Activated naive CD4-positive, alpha-beta T cell treated with anti-CD3 and anti-CD28 coated beads for 36 hours (primary cell): ENCODE measurements at places on chromosomes 6 and 20.

- no peak for DNase-seq
Measured at GRCh38 chr6:36139431-36139830, 9.1 kb downstream of the MAPK13 start.

DNA sequence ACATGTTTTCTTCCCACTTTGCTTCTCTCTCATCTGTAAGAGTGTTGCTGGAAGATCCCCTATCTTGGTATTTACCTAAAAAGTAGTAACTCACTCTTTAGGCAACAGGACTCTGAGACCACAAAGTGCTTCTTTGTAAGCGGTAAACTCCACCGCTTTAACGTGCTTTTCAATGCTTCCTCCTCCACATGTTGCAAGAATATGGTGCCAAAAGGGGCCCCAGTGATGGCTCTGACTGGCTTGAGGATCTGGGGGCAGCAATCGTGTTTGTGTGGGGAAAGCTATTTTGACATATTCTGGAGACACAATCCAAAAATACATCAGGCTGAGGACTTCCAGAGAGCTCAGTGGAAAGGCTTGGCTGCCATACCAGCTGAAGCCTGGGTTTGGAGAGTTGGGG, 12.4 kb upstream of the CPNE5 start:
- no peak for DNase-seq

- no peak for DNase-seq
Measured at GRCh38 chr6:88133718-88134117, 32.4 kb downstream of the CNR1 start.

DNA sequence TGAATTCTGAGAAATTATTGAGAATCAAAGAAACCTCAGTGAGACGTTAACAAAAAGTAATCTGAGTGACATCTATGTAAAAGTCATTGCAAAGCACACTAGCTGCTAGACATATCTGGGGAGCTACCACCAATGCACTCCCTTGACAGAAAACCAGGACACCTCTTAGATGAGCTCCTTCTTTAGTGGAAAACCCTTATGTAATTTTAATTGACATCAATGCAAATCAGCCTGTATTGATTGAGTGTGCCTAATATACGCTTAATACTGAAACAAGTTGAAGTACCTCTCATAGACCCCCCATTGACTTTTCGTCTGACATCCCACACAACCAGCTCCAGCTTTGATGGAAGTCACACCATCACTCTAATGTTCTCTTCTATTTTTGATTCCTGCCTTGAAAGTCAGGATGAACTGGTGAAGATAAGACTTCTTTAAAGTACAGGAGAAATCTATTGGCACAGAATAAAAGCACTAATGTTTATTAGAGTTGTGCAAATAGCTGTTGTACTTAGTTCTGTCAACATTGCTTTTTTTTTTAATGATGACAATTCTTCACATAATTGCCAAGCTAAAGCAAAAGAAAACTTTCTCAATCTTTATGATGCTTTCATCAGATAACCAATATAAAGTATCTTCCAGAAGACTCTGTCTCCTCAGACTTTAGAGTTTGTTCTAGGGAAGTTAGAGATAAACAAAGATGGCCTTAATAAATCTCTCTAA, 98.0 kb upstream of the FAM8A1 start:
- DNase-seq, result no peak

DNA sequence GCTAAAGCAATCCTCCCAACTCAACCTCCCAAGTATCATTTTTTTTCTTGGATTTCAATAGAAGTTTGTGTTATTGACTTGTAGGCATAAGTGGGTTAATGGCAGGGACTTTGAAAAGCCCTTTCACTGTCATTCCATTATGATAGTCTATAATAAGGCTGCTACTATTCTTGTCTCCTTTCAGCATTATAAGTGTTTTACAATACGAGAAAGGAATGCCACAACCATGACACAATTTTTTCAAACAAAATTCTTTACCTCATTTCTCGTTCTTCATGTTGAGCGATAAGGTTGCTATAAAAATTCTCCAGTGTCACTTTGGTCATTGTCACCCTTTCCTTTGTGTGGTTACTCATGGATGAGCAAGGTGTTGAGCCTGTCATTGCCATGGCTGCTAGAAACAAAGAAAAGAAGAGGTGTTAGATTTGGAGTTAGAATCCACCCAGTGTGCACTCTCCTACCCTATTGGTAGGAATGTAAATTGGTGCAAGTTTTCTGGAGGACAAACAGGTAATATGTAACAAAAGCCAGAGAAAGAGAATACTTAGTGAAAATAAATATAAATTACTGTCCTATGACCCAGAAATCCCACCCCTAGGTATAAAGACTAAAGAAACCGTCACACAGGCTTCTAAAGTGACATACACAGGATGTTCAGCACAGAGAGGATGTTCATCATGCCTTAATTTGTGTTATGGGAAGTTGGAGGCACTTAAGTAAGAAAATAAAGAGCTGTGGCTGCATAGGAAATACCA, 7.3 kb downstream of the STK38 start:
- peak; percentile 44 for DNase-seq

GRCh38 chr6:20927130-20927860, 393.0 kb downstream of the CDKAL1 start:
- no peak for DNase-seq

GRCh38 chr20:38095017-38095686, 61.6 kb downstream of the RPRD1B start:
- no peak for DNase-seq

DNA sequence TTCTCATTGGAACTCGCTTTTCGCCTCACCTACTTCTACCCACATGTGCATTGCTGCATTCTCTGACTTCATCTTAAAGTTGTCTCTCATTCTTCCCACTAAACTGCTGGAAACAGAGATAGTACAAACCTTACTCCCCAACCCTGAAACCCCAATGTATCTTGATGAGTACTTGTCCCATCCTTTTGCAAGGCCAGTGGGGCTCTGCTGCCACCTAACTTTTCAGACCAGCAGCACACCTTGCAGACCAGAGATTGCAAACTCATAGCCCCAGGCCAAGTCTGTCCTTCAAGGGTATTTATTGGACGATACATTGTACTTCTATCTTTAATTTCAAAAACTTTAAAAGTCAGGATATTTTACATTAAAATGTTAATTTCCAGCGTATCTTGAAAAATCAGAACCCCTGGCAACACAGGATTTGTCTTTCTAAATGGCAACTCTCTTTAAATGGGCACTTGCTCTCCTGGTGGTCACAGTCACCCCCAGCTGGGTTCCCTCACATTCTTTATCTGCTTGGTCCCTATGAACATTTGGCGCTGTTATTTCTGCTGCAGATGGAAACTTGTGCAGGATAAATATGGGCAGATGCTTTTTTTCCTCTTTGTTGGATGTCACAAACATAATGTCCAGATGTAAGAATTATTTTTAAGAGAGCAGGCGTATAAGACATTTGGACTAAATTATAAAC, 83.9 kb downstream of the SOD2 start:
- peak; percentile 51 for DNase-seq

GRCh38 chr6:152356662-152357061, 280.5 kb downstream of the SYNE1 start:
- DNase-seq, result peak; percentile 16

- no peak for DNase-seq
Measured at GRCh38 chr6:56850626-56851025, 104.3 kb upstream of the BEND6 start.

DNA sequence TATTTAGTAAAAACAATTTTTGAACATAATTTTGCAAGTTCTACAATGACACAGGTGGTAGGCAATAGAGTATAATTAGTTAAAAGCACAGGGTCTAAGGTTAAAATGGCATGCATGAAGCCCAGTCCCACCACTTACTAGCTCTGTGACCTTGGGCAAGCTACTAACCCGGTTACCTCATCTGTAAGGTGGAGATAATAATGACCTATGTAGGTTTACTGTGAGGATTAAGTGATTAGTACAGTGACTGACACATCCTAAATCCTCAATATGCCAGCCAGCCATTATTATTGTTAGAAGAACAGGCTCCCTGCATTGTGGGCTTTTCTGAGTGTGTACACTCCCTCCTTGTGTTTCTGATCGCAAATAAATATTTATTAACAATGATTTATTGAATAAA, 26.2 kb downstream of the ATXN1 start:
- DNase-seq, result no peak

GRCh38 chr20:3811467-3812258, 8.7 kb upstream of the AP5S1 start:
- DNase-seq, result peak; percentile 97

- DNase-seq, result no peak
Measured at GRCh38 chr6:164151161-164152120, 736.9 kb downstream of the QKI start.

- no peak for DNase-seq
Measured at GRCh38 chr20:58822149-58822548, 28.6 kb downstream of the GNAS-AS1 start.
